ENCODE measurements at places on chromosomes 3 and 15.
A peak's percentile ranks its signal among the peaks of the same experiment; 100 is the strongest.

GRCh38 chr3:184040010-184040409 lies 8.5 kb downstream of the HTR3D start:
- no peak overlapping the region for H3K4me3 ChIP-seq
- no peaks in the 10 kb centered on the region for H3K36me3 ChIP-seq
- no peaks in the 10 kb centered on the region for H3K27me3 ChIP-seq
- H3K27ac ChIP-seq = no peak overlapping the region
- H3K4me1 ChIP-seq = no peaks in the 10 kb centered on the region
- DNase-seq = no peak

DNA sequence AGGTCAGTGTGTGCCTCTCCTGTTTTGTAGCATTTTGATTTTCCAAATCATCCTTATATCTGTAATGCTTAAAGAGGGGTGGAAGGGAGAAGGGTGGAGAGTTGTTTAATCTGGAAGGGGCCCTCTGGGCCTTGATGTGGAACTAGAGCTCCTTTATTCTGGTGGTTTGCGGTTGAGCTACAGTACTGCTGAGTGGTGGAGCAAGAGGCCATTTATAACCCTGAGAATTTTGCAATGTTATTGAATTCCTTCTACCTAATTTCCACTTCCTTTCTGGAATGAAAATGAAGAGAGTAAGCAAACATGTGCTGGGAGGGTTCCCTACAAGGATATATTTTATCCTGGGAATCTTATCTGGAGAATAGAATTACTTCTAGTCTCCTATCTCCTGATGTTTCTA lies 35.3 kb upstream of the TUBGCP5 start:
- H3K36me3 ChIP-seq = no peaks in the 10 kb centered on the region
- no peaks in the 10 kb centered on the region for H3K27me3 ChIP-seq
- H3K4me3 ChIP-seq = no peak overlapping the region
- H3K27ac ChIP-seq = no peak overlapping the region

- no peak for DNase-seq
- no peak overlapping the region for H3K4me3 ChIP-seq
- H3K36me3 ChIP-seq = no peaks in the 10 kb centered on the region
- no peaks in the 10 kb centered on the region for H3K27me3 ChIP-seq
- H3K27ac ChIP-seq = no peak overlapping the region
Measured at GRCh38 chr3:113912552-113913236, 35.1 kb upstream of the ZDHHC23 start.

DNA sequence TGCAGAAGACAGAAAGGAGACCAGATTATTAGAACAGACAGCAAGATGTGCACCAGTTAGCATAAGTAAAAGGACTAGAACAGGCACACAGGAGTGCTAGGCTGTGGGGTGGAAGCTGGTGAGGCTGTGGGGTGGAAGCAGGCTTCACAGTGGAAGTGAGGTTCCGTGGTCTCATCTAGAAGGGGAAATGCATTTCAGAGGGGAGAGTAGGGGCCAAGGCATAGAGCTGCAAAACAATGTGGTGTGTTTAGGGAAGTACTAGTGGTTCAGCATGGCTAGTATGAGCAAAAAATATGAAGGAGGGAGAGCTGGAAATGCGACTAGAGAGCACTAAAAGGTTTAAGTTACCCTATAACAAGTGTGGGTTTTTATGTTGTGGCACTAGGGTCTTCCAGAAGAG lies 6.5 kb downstream of the POPDC2 start:
- no peaks in the 10 kb centered on the region for H3K4me1 ChIP-seq
- no peak overlapping the region for H3K4me3 ChIP-seq
- H3K27ac ChIP-seq = peak overlapping the region; percentile 81
- H3K36me3 ChIP-seq = peaks cover 74% of the 10 kb centered on the region

DNA sequence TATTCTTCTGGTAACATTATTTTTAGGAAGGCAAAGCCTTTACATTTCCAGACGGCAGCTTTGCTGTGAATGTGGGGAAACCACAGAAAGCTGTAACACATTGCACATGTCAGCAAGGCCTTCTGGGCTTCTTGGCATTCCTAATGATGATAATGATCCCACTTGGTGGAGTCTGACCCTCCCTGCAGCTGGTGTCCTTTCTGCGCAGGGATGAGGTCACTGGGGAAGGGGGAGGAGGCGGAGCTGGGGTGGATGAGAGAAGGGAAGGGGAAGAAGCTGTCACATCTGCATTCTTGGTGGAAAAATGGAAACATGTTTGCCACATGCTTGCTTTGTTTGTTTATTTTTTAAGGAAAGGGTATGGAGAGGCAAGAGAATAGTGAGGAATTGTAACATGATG lies 68.6 kb downstream of the FILIP1L start:
- peak overlapping the region; percentile 59 for H3K27ac ChIP-seq
- no peaks in the 10 kb centered on the region for H3K36me3 ChIP-seq
- no peak overlapping the region for H3K4me3 ChIP-seq
- peak; percentile 77 for DNase-seq
